A549 treated with DMSO at 1 μM for 4 hours (cell line): ENCODE measurements at places on chromosomes 5 and 9. TPM values are rescaled to one million over a fixed set of nuclear protein-coding genes. Genes with fewer than 3 reads are reported as not detected.

Gene PIP5K1B
- total RNA-seq, result 0.10 TPM in 1 of 5 replicates, not detected in the others

Gene ADAMTSL2
- not detected in 5 replicates for total RNA-seq

Gene SPINK6
- total RNA-seq, result 0.32 to 0.76 TPM (median 0.48 TPM) in 5 replicates

Gene INSL4
- 15.5 to 19.2 TPM (median 18.0 TPM) in 5 replicates for total RNA-seq

Gene AGPAT2
- 72.3 to 105 TPM (median 98.6 TPM) in 5 replicates for total RNA-seq

Gene TRIM36
- 1.5 to 2.4 TPM (median 2.0 TPM) in 5 replicates for total RNA-seq

Gene NR5A1
- total RNA-seq, result 0.05 to 0.10 TPM (median 0.07 TPM) in 5 replicates

Gene GAS1
- total RNA-seq, result 0.05 to 0.08 TPM (median 0.06 TPM) in 4 of 5 replicates, not detected in the other

Gene BTNL8
- not detected in 5 replicates for total RNA-seq

Gene PURA
- total RNA-seq, result 4.0 to 7.6 TPM (median 6.1 TPM) in 5 replicates

Gene CDH9
- total RNA-seq, result not detected in 5 replicates

Gene MSX2
- total RNA-seq, result 5.2 to 6.7 TPM (median 5.5 TPM) in 5 replicates

Gene ANKRD31
- total RNA-seq, result 0.05 to 0.08 TPM (median 0.08 TPM) in 5 replicates

Gene BARHL1
- total RNA-seq, result 0.06 TPM in 1 of 5 replicates, not detected in the others

Gene OLFML2A
- 17.4 to 26.2 TPM (median 23.6 TPM) in 5 replicates for total RNA-seq

Gene FBP1
- 0.09 TPM in 1 of 5 replicates, not detected in the others for total RNA-seq

Gene NUTM2F
- total RNA-seq, result not detected in 5 replicates

Gene RNF208
- 1.2 to 2.7 TPM (median 1.8 TPM) in 5 replicates for total RNA-seq

Gene IFNA2
- not detected in 5 replicates for total RNA-seq

Gene AGXT2
- not detected in 5 replicates for total RNA-seq

Gene POU5F2
- total RNA-seq, result 0.01 TPM in 3 of 5 replicates, not detected in the others

Gene VLDLR
- 20.2 to 24.2 TPM (median 22.3 TPM) in 5 replicates for total RNA-seq

Gene PDE8B
- 1.1 to 1.6 TPM (median 1.3 TPM) in 5 replicates for total RNA-seq

Gene FSTL4
- total RNA-seq, result 2.0 to 5.1 TPM (median 3.9 TPM) in 5 replicates

Gene PTGR1
- 352 to 392 TPM (median 380 TPM) in 5 replicates for total RNA-seq
